RPMI7951 (cell line): ENCODE measurements at places on chromosomes 7 and 10.

- no peak for DNase-seq
Observed at GRCh38 chr10:93074597-93075368, 1.1 kb downstream of the CYP26A1 start.

GRCh38 chr10:84317174-84317573 is 11.2 kb upstream of the CCSER2 start:
- no peak for DNase-seq

- no peak for DNase-seq
Observed at GRCh38 chr10:75845176-75845947, 413.9 kb downstream of the LRMDA start.

GRCh38 chr7:140512317-140513000 is 33.2 kb upstream of the MKRN1 start:
- peak; percentile 44 for DNase-seq

DNA sequence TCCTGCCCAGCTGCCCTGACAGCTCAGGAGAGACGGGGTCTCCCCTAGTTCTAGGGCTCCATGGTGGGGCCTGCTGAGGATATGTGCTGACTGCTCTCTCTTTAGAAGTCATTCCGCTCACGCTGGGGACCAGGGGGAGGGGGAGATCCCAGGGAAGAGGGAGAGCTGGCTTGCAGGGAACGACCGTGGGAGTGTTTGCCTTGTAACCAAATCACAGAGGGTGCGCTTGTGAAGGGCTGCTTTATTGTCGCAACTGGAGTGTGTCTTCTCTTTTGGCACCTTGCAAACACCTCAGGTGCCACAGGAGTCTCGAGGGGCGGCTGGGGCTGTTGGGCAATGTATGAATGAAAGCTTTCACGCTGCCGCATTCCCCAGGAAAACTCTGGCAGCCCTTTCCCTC is 531.3 kb upstream of the MKI67 start:
- no peak for DNase-seq

GRCh38 chr7:36260481-36260880 is 107.4 kb downstream of the EEPD1 start:
- no peak for DNase-seq

DNA sequence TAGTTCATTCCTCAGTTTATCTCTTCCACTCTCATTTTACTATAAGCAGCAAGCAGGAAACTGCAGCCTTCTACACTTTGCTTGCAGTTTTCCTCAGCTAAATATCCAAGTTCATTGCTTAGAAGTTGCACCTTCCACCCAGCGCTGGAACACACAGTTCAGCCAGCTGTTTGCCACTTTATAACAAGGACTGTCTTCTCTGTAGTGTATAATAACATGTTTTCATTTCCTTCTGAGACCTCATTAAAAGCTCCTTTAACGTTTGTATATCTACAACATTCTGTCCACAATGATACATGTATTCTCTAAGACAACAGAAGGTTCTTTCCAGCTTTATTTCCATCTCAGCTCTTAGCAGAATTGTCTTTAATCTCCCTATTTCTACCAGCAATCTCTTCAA is 74.1 kb downstream of the GNAI1 start:
- DNase-seq = no peak

DNA sequence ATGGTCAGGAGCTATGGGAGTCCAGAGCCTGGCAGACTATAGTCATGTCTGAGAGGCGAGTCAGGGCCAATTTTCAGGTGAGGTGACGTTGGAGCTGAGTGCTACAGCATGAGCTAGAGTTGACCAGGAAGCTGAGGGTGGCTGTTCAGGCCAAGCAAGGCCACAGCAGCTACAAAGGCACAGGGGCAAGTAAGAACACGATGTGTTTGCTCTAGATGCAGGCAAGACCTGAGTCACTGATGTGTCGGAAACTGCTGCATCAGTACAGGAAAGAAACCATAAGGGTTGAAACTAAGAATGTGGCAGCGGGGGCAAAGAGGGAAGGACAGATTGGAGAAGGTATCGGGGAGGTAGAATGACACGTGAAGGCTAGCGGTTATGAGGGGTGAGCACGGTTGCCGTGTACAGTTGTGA is 11.8 kb upstream of the RRP12 start:
- DNase-seq = no peak

GRCh38 chr10:93090619-93091018 is 16.9 kb downstream of the CYP26A1 start:
- DNase-seq = no peak

- peak; percentile 15 for DNase-seq
Observed at GRCh38 chr10:47143072-47143471, 156.9 kb upstream of the GDF10 start.

- DNase-seq = no peak
Observed at GRCh38 chr7:111796671-111797070, 234.4 kb upstream of the IMMP2L start.

DNA sequence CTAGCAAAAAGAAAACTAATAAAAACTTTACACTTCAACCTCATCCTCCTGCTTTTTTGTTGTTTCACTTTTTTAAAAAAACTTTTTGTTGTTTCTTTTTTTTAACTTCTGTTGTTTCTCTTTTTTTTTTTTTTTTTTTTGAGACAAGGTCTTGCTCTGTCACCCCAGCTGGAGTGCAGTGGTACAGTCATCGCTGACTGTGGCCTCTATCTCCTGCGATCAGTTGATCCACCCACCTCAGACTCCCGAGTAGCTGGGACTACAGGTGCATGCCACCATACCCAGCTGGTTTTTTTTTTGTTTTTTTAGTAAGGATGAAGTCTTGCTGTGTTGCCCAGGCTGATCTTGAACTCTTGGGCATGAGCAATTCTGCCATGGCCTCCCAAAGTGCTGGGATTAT is 58.0 kb upstream of the HELLS start:
- DNase-seq = no peak

GRCh38 chr7:76220185-76221057 is 18.7 kb downstream of the SRRM3 start:
- DNase-seq = peak; percentile 55

DNA sequence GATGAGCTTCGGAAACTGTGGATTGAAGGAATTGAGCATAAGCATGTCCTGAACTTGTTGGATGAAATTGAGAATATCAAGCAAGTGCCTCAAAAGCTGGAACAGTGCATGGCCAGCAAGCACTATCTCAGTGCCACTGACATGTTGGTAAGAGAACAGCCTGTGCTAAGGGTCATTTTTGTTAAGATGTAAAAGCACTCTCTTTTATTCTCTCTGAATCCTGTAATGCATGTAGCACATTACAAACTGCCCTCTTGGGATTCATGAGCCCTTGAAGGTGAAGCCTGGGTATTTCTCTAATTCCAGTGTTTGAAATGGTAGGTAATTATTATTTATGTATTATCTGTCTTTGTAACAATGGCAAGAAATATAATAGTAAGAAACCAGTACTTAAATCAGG is 36.1 kb downstream of the EXOC4 start:
- no peak for DNase-seq

GRCh38 chr7:108590606-108591005 is 20.9 kb downstream of the DNAJB9 start:
- DNase-seq = no peak

GRCh38 chr10:89100680-89101079 is 106.4 kb downstream of the CH25H start:
- peak; percentile 58 for DNase-seq

DNA sequence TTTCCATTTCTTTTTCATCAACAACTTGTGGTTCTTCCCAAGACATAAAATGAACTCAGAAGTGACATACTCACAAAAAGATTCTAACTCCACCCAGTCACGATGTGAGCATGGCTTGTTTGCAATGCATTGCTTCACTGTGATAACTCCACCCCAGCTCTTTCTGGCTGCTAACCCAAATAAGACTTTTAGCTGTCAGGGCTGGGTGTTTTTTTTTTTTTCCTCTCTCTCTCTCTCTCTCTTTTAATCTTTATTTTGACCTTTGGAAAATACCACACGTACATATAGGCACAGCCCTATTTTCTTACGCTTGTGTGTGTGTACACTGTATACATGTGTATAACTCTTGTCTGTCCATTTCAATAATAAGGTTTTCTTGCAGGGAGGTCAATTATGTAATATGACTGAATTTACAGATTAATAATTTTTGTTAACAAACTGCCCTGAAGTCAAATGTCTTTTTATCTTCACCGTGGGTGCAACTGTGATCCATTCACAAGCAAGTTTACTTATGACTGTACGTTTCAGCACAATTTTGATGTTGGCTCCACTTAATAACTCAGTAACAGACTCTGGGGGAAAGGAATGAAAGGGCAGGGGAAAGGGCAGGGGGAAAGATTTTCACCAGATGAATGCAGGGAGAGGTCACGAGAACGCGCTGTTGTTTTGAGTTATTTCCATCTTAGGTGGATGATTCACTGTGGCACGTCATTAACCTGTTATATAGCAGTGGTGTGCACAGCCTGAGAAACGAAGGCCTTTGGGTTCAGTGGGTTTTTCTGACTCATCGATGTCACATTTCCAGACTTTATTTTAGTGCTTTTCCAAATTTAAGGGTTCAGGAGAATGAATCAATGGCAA is 49.1 kb downstream of the APBB1IP start:
- DNase-seq = peak; percentile 99
